ENCODE measurements at places on chromosomes 12 and 14.

- no peak for DNase-seq
These were observed 244.8 kb downstream of the IPO8 start for GRCh38 chr12:30450872-30451271.

GRCh38 chr12:118429688-118430383 is 53.5 kb downstream of the SUDS3 start:
- no peak for DNase-seq

DNA sequence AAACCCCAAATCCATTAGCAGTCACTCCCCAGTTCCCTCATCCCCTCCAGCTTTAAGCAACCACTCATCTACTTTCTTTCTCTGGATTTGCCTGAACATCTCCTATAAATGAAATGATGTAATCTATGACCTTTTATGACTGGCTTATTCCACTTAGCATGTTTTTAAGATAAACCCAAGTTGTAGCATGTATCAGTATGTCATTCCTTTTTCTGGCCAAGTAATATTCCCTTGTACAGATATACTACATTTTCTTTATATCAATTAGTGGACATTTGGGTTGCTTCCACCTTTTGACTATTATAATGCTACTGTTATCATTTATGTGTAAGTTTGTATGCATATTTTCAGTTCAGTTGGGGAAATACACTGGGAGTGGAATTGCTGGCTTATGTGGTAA is 83.4 kb downstream of the TESC start:
- DNase-seq: no peak

DNA sequence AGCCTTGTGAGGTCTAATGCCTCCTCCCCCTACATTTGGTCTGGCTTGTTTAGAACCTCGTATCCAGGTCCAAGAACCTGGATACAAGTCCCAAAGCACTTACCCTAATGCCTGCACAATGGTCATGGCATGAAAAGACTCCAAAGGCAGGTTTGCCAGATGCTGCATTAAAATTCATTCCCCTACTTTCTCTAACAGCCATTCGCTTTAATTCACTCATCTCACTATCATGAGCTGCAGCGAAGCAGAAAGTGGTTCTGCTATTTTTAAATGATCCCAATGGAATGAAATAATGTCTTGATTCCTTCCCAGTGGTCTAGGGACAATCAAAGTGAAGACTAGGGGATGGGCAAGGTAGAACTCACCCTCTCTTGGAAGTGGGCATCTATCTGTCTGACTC is 72.5 kb upstream of the MAX start:
- no peak for DNase-seq

- DNase-seq: no peak
These were observed 132.7 kb downstream of the SPTSSA start for GRCh38 chr14:34329301-34329700.

GRCh38 chr14:72615451-72616121 is 278.3 kb downstream of the DPF3 start:
- DNase-seq: no peak

DNA sequence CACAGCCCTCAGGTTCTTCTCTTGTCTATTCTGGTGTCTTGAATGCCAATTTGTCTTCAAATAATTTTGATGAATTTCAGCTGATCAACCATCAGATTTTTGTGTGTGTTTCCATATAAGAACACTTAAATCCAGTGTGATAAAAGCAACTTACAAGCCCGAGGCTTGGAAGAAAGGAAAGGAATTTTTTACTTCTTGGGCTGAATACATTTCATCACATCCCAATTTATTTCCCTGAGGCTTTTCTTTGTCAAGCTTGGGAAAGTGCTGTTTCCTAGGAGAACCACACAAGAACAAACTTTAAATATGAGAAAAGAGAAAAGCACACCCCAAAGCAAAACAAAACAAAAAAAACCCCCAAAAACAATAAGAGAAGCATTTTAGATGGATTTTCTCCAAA is 26.6 kb downstream of the GPRC5D start:
- no peak for DNase-seq

GRCh38 chr12:12592930-12593329 is 18.7 kb upstream of the CREBL2 start:
- no peak for DNase-seq

- no peak for DNase-seq
These were observed 47.9 kb upstream of the BCAT1 start for GRCh38 chr12:24996820-24997219.

- DNase-seq: no peak
These were observed 62.6 kb downstream of the FBXL14 start for GRCh38 chr12:1531654-1532374.

GRCh38 chr12:27344246-27344645 is 11.6 kb downstream of the BMAL2 start:
- DNase-seq: no peak

GRCh38 chr12:4991373-4991772 is 52.3 kb upstream of the KCNA5 start:
- DNase-seq: no peak

DNA sequence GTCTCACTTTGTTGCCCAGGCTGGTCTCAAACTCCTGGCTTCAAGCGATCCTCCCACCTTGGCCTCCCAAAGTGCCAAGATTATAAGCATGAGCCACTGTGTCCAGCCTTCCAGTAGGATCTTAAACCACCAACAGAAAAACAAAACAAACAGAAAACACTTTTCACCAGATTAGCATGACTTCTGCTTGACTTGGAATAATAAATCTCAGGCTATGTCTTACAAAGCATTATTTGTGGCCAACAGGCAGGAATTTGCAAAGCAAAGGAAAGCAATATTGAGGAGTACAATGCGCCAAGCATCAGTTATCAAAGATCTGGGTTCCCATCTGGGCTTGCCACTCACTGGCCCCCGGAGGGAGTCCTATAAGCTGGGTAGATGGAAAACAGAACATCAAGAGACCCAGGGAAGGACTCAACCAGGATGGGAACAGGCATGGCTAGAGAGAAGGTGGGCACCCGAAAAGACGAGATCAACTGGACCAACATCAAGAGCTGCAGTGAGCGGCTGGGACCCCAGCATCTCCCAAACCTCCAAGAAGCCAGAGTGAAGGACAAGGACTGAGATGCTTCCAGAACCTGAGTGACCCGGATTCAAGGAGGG is 101.2 kb downstream of the TMEM30B start:
- no peak for DNase-seq

DNA sequence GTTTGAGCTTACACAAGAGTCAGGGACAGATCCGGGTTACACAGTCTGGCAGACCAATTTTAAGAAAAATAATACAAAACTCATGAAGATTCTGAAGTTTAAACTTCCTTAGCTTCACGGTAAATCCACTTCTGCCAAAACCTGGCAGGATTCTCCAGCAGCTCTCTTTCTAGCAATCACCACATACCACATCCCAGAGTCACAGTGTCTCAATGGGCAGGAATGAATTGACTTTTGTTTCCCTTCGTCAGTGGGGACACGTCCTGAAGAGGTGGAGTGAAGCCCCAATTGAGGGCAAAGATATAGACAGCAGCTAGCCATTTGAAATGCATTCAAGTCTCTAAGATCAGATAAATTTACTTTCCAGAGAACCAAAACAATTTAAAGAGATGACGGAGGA is 117.1 kb upstream of the ARHGAP5 start:
- DNase-seq: no peak

- DNase-seq: no peak
These were observed 43.0 kb upstream of the TSPAN9 start for GRCh38 chr12:3034067-3034750.

- DNase-seq: no peak
These were observed 33.0 kb downstream of the CDKL1 start for GRCh38 chr14:50363714-50364111.

GRCh38 chr14:99472937-99473336 is 7.7 kb downstream of the SETD3 start:
- no peak for DNase-seq

DNA sequence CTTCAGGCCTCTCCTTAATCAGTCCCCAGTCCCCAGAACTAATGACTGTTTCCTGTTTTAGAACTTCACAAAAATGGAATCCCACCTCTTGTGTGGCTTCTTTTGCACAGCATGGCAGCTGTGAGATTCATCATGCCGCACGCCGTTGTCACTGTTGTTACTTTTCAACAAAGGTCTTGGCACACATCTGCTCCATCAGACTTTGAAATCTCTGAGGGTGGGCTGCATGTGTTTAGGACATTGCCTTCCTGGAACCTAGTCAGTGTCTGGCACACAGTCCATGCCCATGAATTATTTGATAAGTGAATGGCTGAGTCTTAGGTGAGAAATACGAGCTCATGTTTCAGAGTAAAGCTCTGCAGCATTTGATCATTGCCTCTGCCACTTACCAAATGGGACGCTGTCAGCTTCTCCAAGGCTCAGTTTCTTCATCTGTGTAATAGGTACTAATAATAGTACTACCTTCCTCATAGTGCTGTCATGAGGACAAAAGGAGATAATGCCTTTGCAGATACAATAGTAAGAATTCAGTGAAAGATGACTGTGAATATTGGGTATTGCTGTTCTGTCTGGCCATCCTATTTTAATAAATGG is 90.4 kb downstream of the SRRM4 start:
- DNase-seq: no peak

DNA sequence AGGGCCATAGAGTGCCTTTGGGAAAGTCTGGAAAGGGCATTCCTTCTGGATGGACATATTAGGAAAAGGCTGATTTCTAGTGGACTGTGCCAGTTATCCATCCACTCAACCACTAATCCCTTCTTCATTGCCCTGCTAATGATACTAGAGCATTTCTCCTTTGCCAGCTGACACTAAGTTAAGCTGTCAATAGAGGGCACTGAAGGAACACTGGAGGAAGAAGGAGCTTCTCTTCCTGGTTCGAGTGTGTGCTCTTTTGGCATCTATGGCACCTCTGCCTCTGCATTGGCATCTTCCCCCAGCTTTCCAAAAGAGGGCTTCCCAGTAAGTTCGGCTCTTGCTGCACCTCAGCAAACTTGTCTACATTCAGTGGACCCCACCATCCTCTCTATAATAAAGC is 165.4 kb downstream of the DERA start:
- DNase-seq: no peak

DNA sequence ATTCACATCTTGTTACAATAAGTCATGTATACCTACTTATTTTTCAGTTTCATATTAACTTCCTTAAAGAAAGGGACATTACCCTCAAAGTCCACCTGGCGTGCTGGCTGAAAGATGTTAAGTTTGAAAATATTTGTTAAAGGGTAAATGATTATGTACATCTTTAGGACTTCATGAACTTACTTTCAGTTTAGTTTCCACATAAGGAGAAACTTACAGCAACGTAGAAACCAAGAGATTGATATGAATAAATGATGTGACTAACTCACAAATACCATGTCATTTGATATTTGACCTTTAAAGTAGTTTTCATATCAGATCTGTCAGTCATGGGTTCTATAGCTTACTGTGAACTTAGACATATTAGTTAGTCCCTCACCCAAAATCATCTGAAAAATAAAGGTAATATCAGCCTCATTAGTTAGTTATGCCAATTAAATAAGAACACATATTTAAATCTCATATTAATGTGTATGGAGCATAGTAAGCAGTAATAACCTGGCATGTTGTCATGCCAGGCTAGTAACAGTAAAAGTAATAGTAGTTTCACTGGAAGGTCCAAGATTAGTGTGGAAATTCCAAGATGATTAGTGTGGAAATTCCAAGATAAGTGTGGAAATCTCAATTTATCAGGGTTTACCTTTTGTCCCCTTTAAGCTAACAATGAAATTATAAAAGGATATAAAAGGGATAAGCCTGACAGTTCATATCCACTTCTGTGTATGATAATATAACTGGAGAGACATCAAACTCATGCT is 1.9 kb upstream of the CLEC2D start:
- DNase-seq: no peak

DNA sequence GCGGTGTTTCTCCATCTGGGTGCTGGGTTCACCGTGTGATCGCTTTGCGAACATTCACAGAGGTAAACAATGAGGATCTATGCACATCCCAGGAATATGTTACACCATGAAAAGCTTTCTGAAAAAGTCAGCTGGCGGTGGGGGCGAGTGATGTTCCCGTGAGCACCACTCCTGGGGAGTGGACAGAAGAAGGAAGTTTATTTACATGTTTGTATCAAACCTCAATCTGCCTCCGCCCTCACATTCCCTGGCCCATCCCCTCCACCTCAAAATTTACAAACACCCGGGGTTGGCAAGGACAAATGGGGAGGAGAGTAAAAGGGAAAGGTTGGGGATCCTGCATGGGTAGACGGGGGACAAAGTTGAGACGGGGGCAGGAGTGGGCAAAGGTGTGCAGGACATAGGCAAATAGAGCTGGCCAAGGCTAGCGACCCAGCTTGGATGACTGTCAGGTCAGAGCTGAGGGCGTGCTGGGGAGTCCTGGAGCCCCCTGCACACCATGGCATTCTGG is 6.9 kb downstream of the TNFRSF1A start:
- no peak for DNase-seq

GRCh38 chr14:103593577-103593976 is 30.8 kb downstream of the COA8 start:
- no peak for DNase-seq

DNA sequence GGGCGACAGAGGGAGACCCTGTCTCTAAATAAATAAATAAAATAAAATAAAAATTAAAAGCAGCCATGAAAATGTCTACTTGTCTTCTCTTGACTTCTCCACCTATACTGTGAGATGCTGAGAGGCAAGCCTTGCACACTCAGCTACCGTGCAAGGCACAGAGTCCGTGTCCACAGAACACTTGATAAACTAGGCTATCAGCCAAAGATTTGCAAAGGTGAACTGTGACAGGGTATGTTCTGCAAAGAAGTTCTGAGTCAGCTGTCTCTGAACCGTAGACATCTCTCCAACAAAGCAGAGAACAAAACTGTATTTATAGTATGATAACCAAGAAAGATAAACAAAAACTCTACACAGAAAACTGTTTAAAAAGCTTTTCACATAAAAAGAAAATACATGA is 35.5 kb downstream of the STXBP6 start:
- no peak for DNase-seq

- no peak for DNase-seq
These were observed 30.4 kb upstream of the CACNA2D4 start for GRCh38 chr12:1948883-1949282.

- no peak for DNase-seq
These were observed 282.7 kb downstream of the ATXN7L3B start for GRCh38 chr12:74820324-74820723.

GRCh38 chr12:57235017-57235727 is 5.7 kb downstream of the SHMT2 start:
- no peak for DNase-seq

GRCh38 chr12:26113181-26113654 is 11.6 kb downstream of the BHLHE41 start:
- DNase-seq: no peak

DNA sequence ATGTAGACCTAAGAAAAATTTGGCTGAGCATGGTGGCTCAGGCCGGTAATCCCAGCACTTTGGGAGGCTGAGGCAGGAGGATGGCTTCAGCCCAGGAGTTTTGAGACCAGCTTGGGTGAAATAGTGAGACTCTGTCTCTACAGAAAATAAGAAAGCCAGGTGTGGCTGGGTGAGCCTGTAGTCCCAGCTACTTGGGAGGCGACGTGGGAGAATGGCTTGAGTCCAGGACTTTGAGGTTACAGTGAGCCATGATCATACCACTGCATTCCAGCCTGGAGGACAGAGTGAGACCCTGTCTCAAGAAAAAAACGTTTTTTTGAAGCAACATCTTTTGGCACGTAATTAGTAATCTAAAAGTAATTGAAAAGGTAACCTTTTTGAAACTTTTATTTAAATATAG is 70.9 kb downstream of the FERMT2 start:
- no peak for DNase-seq

GRCh38 chr12:30188602-30189326 is 405.0 kb upstream of the TMTC1 start:
- DNase-seq: no peak

GRCh38 chr12:6085841-6086240 is 38.6 kb downstream of the VWF start:
- DNase-seq: no peak
